MCF 10A (cell line): ENCODE measurements at places on chromosomes 2 and 18. TPM values are rescaled to one million over a fixed set of nuclear protein-coding genes. Genes with fewer than 3 reads are reported as not detected.

Gene AGXT
- total RNA-seq = not detected in 2 replicates

Gene SOX11
- not detected in 2 replicates for total RNA-seq

Gene ITPRIPL1
- not detected in 2 replicates for total RNA-seq

Gene ZNF512
- 19.9 and 25.5 TPM in 2 replicates for total RNA-seq

Gene SERPINB4
- not detected in 2 replicates for total RNA-seq

Gene NDC80
- 20.4 and 29.6 TPM in 2 replicates for total RNA-seq

Gene ACOXL
- not detected in 2 replicates for total RNA-seq

Gene NXPH2
- total RNA-seq = not detected in 2 replicates

Gene CLEC4F
- total RNA-seq = not detected in 2 replicates

Gene CD207
- total RNA-seq = not detected in 2 replicates

Gene KIAA2012
- total RNA-seq = not detected in 2 replicates

Gene ADCYAP1
- total RNA-seq = not detected in 2 replicates

DNA sequence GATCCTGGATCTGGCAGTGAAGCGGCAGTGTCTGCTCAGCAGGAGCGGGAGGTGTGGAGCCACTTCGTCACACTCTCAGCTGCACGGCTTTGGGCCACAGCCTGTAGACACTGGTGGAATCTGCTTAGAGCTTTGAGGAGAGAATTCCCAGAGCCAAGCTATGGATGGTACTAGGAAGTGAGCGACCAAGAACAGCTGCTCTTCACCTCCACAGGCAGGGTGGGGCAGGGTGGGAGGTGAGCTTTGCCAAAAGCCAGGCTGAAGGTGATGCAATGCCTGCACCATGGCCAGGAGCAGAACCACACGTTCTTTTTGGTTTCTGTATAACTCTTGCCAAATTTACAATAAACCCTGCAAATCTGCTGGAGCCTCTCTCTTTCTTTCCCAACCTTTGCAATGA, 226.1 kb downstream of the ANKRD30B start:
- DNase-seq = peak; percentile 87

DNA sequence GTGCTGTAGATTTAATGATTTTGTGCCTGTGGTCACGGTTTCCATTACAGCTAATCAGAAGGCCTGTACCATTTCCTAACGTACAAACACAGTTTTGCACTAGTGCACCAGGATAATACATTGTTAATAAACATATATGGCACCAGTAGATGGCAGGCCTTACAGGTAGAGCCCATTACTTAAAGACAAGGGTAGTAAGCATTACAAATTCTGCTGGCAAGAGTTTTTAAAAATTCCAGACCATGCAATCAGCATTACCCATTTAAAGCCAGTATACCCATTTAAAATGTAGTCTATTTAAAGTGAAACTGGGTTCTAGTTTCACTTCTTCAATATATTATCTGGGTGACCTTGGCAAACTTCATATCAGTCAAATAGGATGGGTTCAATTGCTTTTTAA, 224.2 kb downstream of the NUP35 start:
- DNase-seq = no peak

DNA sequence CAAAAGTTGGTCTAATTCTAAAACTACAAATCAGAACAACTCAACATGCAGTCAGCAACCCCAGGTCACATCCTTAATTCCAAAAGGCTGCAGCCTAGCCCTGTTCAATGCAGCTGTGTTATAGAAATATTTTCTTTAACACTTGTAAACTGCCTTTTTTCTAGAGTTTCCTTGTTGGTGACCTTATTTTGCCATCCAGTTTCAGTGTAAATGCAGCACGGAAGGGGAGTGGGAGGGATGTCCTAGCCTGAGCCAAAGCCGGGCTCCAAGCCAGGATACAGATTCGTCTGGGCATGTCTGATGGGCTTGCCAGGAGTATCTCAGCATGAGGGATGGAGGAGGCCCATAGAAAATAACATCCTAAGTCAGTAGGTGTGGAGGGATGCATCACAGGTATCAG, 17.7 kb upstream of the SP3 start:
- peak; percentile 94 for DNase-seq

DNA sequence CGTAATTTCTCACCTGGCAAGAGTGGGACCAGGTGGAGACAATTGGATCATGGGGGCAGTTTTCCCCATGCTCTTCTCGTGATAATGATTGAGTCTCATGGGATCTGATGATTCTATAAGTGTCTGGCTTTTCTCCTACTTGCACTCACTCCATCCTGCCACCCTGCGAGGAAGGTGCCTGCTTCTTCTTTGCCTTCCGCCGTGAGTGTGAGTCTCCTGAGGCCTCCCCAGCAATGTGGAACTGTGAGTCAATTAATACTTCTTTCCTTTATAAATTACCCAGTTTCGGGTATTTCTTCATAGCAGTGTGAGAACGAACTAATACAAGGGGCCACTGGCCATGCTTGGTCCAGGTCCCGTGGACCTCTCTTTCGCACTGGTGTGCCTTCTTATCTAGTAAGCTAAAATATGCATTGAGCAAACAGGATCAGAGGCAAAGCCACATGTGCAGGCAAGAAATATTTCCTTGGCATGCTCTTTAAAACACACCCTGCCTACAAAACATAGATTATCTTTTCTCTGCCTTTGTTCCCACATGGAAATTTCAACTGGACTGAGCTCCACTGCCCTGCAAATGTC, 821.1 kb downstream of the TRIB2 start:
- DNase-seq = no peak

- DNase-seq = no peak
Measured at GRCh38 chr18:8735274-8735673, 29.9 kb downstream of the MTCL1 start.

GRCh38 chr2:144239306-144239705, 280.6 kb downstream of the ZEB2 start:
- DNase-seq = no peak

DNA sequence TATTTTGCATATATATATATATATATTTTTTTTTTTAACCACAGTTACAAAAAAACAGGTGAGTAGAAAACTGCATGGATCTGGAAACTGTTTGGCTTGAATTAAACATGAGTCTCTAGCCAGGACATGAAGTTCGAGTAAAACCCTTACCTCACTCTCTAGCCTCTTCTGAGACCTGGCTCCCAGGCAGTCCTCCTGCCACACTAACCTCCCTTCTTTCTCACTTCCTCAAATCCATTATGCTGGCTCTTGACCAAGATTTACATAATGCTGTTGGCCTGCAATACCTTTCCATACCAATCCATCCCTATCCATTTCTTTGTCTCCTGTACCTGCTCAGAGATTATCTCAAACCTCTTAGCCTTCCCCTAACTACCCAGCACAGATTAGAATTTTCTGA, 34.0 kb downstream of the PIGN start:
- DNase-seq = no peak

- DNase-seq = no peak
Measured at GRCh38 chr2:130372833-130373807, 17.3 kb downstream of the PTPN18 start.

DNA sequence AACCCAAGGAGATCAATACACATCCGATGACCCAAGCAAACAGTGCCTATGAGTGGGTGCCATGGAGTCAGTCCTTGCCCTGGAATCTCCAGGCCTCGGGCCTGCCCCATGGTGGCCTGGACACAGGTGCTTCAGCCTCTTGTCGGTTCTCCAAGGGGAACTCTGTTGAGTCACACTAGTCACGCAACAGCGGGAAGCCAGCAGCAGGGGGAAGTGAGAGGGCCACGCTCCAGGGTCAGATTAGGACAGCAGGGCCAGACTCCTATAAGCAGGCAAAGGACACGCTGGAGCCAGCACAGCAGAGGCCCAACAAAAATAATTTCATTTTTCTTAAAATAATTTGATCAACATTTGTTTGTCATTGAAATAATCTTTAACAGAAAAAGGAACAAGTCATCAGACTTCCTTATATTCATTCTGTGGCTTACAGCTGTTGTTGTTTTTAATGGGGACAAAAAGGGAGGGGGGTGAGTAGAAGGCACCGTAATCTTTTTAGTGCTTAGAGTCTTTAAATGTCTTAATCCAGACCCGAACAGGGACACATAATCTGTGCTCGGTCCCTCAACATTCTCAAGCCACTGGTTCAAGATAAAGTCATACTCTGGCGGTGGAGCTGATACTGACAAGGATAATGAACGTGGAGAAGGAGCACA, 16.4 kb upstream of the ARMC9 start:
- DNase-seq = peak; percentile 68

GRCh38 chr2:170969872-170970496, 40.9 kb downstream of the GORASP2 start:
- no peak for DNase-seq

- DNase-seq = peak; percentile 35
Measured at GRCh38 chr2:165369131-165369897, 100.2 kb upstream of the CSRNP3 start.

DNA sequence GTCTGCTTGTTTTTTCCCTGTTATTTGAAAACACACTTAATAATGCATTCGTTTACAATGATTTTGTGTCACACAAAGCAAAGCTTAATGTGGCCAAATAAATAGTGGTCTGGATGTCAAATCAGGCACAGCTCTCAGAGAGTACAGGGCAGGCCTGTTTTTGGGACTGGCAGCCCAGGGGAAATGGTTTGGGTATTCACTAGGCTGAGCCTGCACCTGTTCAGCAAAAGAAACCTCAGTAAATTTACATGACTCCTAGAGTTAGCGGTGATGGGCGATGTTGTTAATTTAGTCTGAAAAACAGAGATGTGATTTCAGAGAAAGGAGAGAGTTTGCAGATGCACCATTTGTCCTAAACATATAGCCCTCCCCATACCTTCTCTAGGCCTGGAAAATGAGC, 197.1 kb downstream of the ALK start:
- DNase-seq = no peak

- peak; percentile 45 for DNase-seq
Measured at GRCh38 chr2:224584785-224585210, 365 bp downstream of the CUL3 start.
